Stimulated activated CD4-positive, alpha-beta T cell treated with anti-CD3 and anti-CD28 coated beads, Interleukin-12 subunit alpha, Interleukin-12 subunit beta, amount 100 ng/mL, for 48 hours (primary cell): ENCODE measurements at places on chromosomes 5 and 9.

DNA sequence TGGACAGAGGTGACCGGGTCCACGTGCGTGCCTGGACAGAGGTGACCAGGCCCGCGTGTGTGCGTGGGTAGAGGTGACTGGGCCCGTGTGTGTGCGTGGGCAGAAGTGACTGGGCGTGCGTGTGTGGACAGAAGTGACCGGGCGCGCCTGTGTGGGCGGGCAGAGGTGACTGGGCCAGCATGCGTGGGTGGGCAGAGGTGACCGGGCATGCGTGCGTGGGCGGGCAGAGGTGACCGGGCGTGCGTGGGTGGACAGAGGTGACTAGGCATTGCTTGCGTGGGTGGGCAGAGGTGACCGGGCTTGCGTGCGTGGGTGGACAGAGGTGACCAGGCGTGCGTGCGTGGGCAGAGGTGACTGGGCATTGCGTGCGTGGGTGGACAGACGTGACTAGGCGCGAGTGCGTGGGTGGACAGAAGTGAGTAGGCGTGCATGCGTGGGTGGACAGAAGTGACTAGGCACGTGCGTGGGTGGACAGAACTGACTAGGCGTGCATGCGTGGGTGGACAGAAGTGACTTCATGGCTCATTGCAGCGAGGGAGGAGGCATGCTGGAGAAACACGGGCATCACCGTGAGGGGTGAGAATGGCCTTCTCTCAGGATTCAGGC is 254.1 kb upstream of the IRX4 start:
- no peak for DNase-seq

GRCh38 chr9:104871961-104872527 is 55.9 kb downstream of the ABCA1 start:
- no peak for DNase-seq

DNA sequence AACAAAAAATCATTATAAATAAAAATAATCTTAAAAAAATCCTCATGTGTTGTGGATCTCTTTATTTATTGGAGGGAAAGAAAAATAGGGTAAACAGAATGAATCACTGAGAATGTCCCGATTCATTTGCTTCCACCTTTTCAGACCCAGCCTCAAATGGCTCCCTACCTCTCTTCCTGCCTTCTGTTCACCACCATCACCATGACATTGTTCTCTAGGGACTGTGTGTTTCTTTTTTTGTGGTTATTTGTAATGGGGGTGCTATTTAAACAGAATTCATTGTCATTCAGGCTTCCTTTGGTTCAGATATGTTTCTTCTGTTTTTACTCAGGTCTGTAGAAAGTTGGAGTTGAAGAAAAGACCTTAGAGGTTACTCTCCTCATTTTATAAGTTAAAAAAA is 198.2 kb downstream of the KIF4B start:
- no peak for DNase-seq

DNA sequence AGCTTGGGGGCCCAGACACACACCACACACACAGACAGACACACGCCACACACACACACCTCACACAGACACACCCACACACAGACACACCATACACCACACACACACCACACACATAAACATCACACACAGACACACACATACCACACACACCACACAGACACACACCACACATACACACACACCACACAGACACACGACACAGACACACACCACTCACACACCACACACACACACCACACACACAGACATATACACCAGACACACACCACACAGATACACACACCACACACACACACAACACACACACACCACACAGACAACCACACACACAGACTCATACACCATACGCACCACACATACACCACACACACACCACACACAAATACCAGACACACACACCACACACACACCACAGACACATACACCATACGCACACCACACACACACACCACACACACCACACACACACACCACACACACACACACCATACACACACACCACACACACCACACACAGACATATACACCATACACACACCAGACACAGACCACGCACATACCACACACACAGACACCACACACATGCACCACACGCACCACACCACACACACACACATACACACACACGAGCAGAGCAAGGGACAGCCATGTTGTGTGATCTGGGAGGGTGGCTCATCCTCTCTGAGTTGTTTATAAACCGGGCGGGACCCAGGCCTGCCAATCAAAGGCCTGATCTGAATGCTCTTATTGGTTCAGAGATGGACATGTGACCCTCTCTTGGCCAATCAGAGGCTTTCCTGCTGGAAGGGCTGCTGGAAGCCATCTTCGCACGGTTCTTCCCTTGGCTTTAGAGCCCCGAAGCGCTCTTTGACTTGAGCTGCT is 148.3 kb downstream of the GAPVD1 start:
- DNase-seq: peak; percentile 32

- DNase-seq: no peak
Measured at GRCh38 chr5:36304095-36304805, 2.5 kb upstream of the RANBP3L start.

- DNase-seq: no peak
Measured at GRCh38 chr5:4523038-4523437, 617.1 kb upstream of the ADAMTS16 start.

- no peak for DNase-seq
Measured at GRCh38 chr5:81575924-81576323, 175.0 kb downstream of the SSBP2 start.

DNA sequence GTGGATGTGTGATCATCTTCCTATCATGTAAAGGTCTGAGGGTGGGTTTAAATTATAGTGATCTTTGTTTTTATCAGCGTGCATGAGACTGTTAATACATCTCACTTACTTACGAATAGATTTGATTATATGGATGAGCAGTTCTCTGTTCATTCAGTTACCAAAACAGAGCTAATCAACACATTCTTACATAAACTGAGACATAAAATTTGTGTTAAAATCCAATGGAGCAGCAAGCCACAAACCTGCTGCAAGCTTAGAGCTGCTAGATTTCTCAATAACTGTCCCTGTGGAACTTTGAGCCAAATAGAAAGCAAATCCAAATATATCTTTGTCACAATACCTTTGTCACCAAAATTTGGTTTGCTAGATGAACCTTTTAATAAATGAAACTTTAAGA is 50.1 kb downstream of the NUDT12 start:
- no peak for DNase-seq
